ENCODE measurements at places on chromosomes 6 and 20.

DNA sequence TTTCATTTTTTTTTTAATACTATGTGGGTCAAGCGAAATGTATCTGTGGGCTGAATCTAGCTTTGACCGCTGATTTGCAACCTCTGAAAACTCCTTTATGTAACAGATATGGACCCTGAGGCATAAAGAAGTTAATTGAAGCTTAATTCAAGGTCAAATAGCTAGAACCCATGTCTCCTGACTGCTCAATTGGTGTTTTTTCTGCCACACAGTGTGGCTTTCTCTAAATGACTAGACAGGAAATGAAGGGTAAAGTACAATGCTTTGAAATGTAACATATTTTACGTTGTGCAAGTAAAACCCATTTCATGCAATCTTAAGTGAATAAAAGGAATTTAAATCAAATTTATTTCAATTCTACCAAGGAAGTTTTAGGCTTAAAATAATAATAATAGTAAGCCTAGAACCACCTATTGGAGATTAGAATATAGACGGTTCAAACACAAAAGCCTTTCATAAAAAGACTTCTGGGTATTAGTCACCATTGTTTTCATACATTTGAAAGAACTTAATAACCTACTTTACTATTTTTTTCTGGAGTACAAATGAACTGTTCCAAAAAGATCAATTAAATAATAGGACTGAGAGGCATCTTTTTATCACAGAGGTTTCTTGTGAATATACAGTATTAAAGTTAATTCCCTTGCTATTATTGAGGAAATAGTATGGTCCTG lies 279.8 kb downstream of the EPHA7 start:
- no peak for DNase-seq

- no peak for DNase-seq
Measured at GRCh38 chr20:23407781-23408464, 13.4 kb downstream of the NAPB start.

- no peak for DNase-seq
Measured at GRCh38 chr6:128807577-128807976, 75.4 kb upstream of the LAMA2 start.

DNA sequence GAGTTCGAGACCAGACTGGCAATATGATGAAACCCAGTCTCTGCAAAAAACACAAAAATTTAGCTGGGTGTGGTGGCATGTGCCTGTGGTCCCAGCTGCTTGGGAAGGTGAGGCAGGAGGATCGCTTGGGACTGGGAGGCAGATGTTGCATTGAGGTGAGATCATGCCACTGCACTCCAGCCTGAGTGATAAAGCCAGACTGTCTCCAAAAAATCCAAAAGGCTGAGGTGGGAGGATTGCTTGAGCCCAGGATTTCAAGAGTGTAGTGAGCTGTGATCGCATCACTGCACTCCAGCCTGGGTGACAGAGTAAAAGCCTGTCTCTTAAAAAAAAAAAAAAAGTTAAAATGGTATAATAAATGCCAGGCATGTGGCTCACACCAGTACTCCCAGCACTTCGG lies 1.3 kb upstream of the PTCRA start:
- DNase-seq, result no peak

DNA sequence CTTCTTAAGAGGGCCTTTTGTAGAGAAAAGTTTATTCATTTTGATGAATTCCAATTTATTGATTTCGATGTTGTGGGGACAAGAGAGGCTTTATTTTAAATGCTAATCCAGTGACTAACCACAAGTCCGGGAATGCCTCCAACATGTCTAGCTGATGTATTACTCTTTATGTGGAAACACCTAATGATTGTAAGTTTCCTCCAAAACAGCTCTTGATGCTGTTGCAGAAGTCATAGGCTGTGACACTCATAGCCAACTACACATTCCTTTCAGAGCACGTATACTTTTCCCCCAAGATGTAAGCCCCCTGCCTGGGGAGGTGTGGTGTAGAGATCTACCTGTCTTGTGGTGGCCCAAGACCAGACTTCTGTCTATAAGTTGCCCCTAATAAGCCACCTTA lies 61.3 kb upstream of the RNF24 start:
- DNase-seq, result no peak

GRCh38 chr6:144296973-144297372 lies 11.8 kb downstream of the UTRN start:
- DNase-seq, result no peak

GRCh38 chr6:141107591-141108160 lies 1025.0 kb upstream of the GJE1 start:
- DNase-seq, result no peak

GRCh38 chr20:44215125-44215524 lies 4.6 kb upstream of the OSER1 start:
- DNase-seq, result peak; percentile 60

DNA sequence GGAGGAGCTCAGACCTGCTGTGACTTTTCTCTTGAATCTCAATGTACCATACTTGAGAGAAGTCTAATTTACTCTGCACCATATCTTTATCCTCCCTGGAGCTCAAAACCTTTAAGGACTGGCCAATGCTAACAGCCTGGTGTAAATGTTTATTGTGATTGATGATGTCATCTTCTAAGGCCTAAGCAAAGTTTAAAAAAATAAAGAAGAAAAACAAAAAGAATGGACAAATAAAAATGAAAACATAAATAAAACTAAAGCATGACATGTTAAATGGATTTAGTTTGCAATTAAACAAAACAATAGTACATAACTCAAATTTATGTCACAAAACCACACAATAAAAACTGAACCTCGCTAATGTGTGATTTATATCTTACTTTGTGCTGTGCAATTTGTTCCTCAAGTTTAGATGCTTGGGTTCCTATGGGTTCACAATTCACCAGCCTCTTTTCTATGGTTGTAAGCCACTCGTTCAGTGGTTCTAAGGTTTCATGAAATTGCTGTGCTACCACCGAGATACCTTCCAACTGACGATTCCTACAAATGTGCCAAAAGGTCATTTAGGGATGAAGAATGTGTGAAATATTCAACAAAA lies 113.0 kb downstream of the DST start:
- DNase-seq, result no peak

GRCh38 chr6:168027521-168027920 lies 30.1 kb downstream of the KIF25 start:
- DNase-seq, result no peak

GRCh38 chr20:40938020-40938419 lies 90.6 kb upstream of the TOP1 start:
- no peak for DNase-seq

- no peak for DNase-seq
Measured at GRCh38 chr6:108699290-108700041, 138.7 kb downstream of the FOXO3 start.

DNA sequence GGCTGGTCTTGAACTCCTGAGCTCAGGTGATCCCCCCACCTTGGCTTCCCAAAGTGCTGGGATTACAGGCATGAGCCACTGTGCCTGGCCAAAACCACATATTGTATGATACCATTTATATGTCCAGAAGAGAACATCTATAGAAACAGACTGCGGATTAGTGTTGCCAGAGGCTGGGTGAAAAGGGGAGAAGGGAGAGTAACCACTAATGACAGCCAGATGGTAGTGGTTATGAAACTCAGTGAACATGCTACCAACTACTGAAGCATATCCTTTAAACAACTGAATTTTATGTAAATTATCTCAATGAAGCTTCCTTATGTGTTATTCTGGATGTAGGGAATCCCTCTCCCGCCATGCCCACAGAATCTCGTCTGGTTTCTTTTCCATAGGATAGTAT lies 15.7 kb downstream of the SLC23A2 start:
- DNase-seq, result no peak

Measured in activated CD4-positive, alpha-beta T cell treated with anti-CD3 and anti-CD28 coated beads for 1 hour (primary cell).